ENCODE measurements at places on chromosomes 12 and 14. TPM values are rescaled to one million over a fixed set of nuclear protein-coding genes. Genes with fewer than 3 reads are reported as not detected.

DNA sequence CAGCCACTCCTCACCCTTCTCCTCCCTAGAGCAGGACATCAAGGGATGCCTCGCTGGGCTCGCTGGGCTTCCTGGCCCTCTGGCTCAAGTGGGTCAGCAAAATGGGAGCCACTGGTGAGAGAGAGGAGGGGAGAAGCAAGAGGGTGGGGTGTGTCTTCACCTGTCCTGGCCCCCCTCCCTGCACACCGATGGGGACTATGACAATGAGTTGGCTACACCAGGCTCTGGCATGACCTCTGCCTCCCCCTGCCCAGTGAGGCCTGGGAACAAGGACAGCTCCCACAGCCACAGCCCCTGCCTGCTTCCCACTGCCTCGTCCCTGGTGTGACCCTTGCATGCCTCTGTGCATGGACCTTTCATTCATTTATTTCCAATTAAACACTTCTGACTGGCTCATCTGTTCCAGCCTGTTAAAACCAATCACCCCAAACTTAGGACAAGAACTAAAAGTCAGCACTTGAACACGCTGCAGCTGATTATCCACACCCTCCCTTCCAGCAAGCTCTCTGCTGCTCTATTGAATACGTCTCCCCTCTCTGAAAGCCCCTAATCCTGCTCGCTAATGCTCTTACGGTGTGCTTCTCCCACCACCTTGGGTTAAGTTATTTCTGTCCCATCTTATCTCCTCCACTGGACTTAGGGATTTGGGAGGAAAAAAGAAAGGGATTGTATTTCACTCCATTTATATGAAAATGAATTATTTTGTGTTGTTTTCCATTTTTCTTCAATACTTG, 5.8 kb upstream of the PPP2R5C start:
- no peak for DNase-seq

DNA sequence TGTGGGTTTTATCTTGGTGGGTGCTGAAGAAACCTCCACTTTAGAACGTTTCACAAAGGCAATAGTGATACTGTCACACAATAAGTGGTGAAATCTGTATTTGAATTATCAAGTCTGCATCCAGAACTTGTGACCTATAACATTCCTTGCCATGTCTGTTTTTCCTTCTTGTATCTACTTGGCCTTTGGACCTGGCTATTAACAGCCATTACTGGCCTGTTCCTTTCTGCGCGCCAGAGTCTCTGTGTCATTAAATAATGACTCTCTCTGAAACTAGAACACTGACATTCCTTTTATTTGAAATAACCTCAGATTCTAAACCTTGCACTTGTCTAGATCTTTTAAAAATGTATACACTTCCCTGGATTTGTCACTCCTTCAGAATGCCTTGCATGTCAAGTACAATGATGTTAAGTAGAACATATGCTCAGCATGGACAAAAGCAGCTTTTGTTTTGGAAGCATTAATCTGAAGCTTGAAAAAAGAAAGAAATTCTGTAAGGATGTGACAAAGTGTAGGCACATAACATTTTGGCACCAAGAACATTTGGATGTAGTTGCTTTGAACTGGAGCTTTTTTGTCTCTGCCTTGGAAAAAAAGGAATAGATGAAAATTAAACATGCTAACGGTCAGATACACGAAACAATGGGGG, 95.5 kb upstream of the RPL10L start:
- no peak for DNase-seq

DNA sequence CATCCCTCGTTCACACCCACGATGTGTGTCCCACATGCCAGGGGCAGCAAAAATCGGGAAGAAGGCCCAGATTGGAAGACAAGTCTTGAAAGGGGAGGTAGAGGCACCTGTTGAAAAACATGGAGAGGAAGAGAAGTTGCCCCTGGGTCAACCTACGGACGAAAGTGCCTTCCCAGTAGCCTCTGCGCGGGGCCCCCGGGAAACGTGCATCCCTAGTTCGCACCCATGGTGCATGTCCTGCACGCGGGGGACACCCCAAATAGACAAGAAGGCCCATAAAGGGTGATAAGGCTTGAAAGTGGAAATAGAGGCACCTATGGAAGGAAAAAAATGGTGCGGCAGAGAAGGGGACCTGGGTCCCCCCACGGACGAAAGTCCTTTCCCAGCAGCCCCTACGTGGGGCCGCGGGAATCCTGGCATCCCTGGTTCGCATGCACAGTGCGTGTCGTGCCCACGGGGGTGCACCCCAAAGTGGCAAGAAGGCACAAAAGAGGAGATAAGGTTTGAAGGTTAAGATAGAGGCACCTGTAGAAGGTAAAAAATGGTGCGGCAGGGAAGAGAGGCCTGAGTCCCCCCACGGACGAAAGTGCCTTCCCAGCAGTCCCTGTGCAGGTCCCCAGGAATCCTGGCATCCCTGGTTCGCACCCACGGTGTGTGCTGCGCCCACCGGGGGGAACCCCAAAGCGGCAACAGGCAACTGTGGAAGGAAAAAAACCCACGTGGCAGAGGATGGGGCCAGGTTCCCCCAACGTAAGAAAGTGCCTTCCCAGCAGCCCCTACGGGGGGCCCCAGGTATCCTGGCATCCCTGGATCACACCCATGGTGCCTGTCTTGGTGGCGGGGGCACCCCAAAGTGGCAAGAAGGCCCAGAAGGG, 278.3 kb downstream of the ALG10 start:
- DNase-seq: no peak

DNA sequence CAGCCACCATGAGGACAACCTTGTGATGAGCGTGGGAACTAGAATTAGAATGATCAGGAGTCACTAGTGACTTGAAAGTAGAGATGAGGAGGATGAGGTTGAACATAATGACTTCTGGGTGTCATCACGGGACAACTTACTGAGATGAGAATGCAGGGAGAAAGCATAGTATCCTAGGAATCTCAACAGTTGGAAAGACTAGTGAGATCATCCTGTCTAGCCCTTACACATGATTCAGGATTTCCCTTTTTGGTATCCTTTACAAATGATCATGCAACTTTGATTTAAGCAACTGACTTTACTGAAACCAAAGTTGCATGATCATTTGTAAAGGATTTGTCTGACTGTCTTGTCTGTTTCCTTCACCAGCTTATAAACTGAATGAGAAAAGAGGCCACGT, 51.8 kb upstream of the HIF1A start:
- DNase-seq: no peak

- no peak for DNase-seq
Measured at GRCh38 chr12:106975993-106976658, 10.8 kb downstream of the MTERF2 start.

DNA sequence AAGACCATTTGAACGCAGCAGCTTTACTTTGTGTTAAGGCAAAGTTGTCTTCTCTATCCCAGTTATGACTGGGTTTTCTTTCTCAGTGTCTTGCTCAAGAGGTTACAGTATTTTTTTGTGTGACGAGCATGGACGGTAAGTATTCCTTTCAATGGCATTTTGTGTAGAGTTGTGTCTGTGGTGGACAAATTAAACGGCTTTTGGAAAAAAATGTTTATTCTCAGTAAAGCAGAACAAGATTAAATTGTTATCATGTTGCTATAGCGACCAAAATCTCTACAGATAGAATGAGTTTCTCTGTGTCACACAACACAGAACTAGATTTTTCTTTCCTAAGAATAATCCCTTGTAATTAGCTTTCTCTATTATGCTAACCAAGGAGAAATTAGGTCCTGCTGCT, 417.1 kb downstream of the AEBP2 start:
- DNase-seq: no peak

DNA sequence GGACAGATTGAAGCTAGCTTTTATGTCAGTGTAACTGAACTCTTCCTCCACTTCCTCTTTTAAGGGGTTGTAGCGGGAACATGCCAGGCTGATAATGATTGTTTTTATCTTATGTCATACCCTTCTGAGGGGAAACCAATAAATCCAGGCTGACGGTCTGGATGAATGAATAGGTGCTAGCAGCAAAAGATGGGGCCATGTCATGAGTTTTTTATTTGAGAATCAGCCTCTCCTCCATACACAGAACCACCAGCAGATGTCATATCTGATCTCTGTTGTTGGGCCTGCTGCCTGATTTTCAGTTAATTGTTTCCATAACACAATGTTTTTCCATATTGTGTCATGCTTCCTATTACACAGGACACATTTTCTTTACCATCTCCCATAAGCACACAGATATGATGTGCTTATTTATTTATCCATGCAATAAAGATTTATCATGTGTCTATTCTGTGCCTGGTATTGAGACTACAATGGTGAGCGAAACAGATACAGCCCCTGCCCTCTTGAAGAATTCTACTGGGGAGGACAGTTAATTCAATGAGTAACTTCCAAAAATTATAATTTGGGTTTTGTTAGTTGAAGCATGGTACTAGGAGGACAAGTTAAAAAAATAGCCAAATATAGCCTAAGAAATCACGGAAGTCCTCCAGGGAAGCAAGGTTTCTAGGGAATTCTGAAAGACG, 33.6 kb upstream of the CRY1 start:
- peak; percentile 52 for DNase-seq

- DNase-seq: no peak
Measured at GRCh38 chr12:81245458-81245857, 167.6 kb downstream of the ACSS3 start.

- DNase-seq: no peak
Measured at GRCh38 chr14:76951166-76951565, 77.3 kb downstream of the IRF2BPL start.

GRCh38 chr14:103522649-103523574, at the start of gene CKB:
CKB (minus strand) TSS chr14:103522830; CDS start chr14:103522493, 337 bp downstream.
- DNase-seq: no peak

- DNase-seq: peak; percentile 60
Measured at GRCh38 chr14:51395361-51395849, 155.4 kb downstream of the TMX1 start.

GRCh38 chr12:95262808-95263207, 45.2 kb downstream of the VEZT start:
- DNase-seq: peak; percentile 27

GRCh38 chr12:64618953-64619590, 8.8 kb downstream of the RASSF3 start:
- DNase-seq: peak; percentile 42

DNA sequence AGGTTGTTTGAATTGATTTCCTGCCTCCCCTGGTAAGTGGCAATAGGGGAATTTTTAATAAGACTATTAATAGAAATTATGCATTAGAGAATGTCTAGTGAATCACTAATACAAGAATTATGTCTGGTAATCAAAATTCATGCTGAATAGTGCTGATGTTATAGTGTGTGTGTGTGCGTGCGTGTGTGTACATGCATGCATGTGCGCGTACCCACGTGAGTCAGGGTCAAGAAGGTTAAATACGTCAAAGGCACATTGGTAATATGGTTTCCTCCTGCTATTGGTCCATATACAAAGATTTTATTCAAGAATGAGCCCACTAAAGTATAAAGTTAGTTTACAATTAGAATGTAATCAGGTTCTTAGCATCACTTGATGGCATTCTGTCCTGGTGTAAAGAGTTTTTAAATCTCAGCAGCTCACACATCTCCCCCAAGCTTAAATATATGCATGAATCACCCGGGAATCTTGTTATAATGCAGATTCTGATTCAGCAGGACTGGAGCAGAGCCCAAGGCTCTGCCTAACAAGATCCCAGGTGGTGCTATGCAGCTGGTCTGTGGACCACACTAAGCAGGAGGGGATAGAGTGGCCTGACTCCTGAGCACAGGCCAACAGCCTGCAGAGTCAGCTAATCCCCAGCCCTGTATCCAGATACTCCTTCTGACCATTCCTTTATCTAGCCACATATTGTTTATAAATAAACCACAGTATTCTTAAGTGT, 43.9 kb downstream of the TTC9 start:
- DNase-seq: peak; percentile 40

- DNase-seq: no peak
Measured at GRCh38 chr12:15706010-15706676, 83.0 kb downstream of the EPS8 start.

GRCh38 chr14:43532825-43533416, 974.2 kb downstream of the FSCB start:
- DNase-seq: no peak

DNA sequence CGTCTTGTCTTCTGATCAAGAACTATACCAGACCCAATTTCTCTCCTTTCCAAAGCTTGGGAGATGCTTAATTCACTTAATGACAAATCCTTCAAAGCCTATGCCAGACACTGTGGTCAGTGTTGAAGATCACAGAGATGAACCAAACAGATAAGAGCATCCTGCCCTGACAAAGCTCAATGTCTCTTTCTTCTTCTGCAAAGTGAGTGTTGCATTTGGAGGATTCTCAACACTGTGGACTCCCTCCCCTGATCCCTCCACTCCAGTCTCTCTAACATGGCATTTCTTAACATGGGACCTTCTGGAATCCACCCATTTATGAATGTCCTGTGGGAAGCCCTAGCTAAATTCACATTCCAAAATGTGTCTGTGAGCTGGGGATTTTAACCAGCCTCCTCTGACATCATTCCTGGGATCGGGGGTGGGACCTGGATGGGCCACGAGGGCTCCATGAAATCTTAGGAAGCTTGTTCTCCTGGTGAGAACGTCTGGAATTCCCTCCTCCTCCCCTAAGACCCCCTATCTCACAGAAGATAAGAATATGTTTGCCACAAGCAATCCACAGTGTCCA, 20.3 kb downstream of the SYNE3 start:
- no peak for DNase-seq

GRCh38 chr14:35653045-35653444, 119.1 kb downstream of the INSM2 start:
- DNase-seq: no peak

- DNase-seq: no peak
Measured at GRCh38 chr12:108446766-108447165, 68.3 kb upstream of the FICD start.

GRCh38 chr14:69048456-69048855, 69.4 kb upstream of the ACTN1 start:
- no peak for DNase-seq

DNA sequence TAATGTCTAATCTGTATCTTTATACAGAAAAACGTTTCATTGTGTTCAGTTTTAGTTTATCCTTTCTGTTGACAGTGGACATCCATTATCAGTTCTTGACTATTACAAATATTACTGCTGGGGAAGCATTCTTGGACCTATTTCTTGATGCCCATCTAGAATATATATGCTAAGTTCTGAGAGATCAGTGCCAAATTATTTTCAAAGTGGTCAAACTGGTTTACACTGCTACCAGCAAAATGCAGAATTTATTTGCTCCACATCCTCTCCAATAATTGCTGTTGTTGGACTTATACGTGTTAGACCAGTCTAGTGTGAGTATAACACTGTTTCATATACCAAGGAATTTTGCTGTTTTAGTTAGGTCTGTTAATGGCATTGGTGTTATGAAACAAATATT, 85.5 kb upstream of the TRAF3 start:
- no peak for DNase-seq

DNA sequence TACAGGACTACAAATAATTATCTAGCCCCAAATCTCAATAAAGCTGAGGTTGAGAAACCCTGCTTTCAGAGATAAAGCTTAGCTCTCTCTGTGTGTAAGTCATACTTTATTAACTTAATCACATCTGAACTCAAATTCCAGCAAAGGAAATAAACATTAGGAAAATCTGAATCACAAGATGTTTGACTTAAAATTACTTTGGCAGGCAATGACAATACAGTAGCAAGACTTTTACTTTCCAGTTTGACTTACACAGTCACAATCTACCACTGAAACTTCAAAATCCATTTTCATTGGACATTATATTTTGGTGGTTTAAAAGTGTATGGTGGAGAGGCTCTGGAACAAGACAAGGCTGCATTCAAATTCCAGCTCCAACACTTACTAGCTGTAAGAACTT, 11.4 kb downstream of the TMEM116 start:
- no peak for DNase-seq

The GTF2A1 gene
- 20.2 TPM for polyA plus RNA-seq

The EML5 gene
- 1.5 TPM for polyA plus RNA-seq

The DPY19L2 gene
- 4.6 TPM for polyA plus RNA-seq

The TMCC3 gene
- 14.0 TPM for polyA plus RNA-seq

The EIF2S3B gene
- polyA plus RNA-seq: 0.86 TPM

The SVOP gene
- polyA plus RNA-seq: 0.42 TPM

The IL23A gene
- 0.19 TPM for polyA plus RNA-seq

The TMEM233 gene
- 4.2 TPM for polyA plus RNA-seq

The NUAK1 gene
- 11.3 TPM for polyA plus RNA-seq

The PIANP gene
- 2.6 TPM for polyA plus RNA-seq
